Left renal pelvis (tissue), 4 donors: ENCODE measurements at places on chromosomes 1 and 21.

DNA sequence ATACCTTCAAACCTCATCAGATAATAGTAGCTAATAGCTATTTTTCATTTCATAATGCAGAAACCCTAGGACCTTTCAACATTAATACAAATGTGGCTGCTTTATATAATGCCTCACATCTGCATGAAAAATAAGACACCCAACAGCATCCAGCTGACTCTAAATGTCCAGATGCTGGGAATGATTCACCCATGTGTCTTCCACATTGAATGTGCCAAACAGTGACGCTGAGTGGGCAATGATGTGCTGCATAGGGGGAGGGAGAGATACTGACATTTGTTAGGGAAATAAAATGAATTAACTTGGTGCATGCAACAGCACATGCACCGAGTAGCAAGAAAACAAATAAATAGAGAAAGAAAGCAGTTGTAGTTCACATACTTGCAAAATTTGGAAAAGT is 199.3 kb downstream of the DSCAM start:
- DNase-seq, result no peak

GRCh38 chr1:21508580-21509350 is 458 bp upstream of the ALPL start:
- no peak for DNase-seq

DNA sequence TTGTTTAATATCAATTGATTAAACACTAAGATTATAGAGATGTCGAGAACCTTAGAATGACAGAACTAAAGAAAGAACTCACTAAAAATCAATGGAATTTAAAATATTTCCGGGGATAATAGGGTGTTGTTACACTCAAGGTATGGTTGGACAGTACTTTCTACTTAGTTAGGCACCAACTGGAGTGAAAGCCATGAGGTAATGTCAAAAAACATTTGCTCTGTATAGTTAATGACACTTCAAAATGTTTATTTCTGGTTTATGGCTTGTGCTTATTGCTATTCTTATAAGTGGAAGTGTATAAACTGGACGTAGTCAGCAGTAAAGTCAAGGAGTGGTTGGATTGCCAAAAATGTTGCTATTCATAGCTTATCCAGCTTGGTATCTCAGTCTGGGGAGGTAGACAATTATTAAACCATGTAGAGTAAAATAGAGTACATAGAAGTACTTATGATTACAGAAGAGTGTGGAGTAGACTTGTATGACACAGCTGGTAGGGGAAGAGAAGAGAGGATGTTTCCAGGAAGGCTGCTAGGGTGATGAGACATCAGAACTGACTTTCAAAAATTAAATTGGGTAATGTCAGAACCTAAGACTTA is 56.5 kb upstream of the BMP8A start:
- DNase-seq, result no peak

- no peak for DNase-seq
Observed at GRCh38 chr1:76510672-76511557, 356.4 kb upstream of the ST6GALNAC5 start.

DNA sequence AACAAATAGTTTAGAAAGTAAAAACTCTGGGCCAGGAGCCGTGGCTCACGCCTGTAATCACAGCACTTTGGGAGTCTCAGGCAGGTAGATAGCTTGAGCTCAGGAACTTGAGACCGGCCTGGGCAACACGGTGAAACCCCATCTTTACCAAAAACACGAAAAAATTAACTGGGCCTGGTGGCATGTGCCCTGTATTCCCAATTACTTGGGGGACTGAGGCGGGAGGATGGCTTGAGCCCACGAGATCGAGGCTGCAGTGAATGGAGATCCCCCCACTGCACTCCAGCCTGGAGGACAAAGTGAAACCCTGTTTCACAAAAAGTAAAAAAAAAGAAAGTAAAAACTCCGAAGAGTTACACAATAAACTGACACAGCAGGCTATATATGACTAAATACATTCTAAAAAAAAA is 10.6 kb downstream of the CEP170 start:
- DNase-seq, result no peak

- no peak for DNase-seq
Observed at GRCh38 chr21:41854426-41854995, 24.6 kb downstream of the PRDM15 start.

DNA sequence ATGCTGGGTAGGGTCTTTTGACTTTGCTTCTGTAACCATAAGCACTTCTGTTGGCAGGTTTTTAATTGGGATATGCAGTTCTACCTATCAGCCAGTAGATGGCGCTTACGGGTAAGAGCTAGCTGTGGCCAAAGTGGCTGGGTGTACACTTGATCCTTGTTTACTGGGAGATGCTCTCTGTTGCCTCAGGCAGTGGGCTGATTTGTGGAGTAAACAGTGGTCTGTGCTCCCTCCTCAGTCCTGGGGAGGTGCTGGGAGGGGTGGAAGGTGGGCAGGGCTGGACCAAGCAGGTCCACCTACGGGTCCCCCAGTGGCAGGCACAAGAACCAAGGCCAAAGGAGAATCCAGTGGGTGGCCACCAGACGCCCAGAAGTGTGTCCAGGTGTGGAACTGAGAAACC is 43.4 kb downstream of the RALGPS2 start:
- no peak for DNase-seq
